ENCODE measurements at places on chromosomes 2 and 18.
A peak's percentile ranks its signal among the peaks of the same experiment; 100 is the strongest.

DNA sequence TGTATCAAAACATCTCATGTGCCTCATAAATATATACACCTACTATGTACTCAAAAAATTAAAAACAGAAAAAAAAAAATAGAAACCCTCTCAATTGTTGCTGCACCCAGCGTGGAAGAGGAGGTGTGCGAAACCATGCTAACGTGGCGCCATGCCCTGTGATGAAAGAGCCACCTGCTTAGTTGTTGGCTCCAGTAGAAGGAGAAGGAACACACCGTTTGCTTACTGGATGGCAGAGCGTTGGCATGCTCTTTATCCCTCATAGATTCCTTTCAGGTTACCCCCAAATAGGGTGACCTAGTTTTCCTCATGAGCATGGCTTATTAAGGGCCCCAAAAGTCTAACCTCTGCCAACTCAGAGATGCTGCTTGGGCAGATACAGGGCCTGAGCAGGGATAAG is 332.1 kb downstream of the AGAP1 start:
- no peak for DNase-seq

- peak; percentile 26 for DNase-seq
These were observed 44.0 kb downstream of the GNAL start for GRCh38 chr18:11733031-11733430.

GRCh38 chr2:86673011-86673410 is 47.1 kb upstream of the RMND5A start:
- no peak for DNase-seq

GRCh38 chr18:39960550-39960949 is 1994.5 kb upstream of the PIK3C3 start:
- DNase-seq = peak; percentile 28

GRCh38 chr2:1306014-1306686 is 107.1 kb upstream of the TPO start:
- DNase-seq = no peak

DNA sequence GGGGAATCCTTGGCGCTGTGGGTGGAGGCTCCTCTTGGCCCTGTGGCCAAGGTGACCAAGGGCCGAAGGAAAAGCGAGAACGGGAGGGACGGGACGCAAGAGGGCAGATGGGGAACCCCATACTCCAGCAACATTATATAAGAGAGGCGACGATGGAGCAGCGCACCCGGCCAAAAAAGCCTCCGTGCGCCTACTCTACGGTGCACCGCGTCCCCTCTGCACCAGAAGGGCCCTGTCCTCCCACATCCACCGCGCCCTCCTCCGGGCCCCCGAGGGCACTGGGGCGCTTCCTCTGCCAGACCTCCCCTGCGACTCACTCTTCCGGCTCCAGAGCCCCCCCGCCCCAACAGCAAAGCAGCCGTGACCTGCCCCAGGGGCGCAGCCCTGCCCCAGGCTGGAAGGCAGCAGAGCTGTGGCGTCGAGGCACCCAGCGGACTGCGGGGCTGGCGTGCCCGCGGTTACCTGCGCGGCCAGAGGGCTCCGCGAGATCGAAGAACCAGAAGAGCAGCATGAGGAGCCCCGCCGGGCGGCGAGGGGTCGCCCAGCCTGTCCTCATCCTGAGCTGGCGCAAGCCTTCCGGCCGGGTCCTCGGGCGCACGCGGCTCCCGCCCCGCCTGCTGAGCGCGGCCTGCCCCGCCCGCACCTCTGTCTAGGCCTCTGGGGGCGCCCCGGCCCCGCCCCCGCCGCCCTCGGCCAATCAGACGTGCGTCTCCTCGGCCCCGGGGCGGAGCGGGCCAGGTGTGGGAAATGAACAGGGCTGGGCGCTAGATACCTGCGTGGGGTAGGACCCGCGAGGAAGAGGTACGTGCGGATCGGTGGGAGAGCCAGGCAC is 106.3 kb upstream of the CD302 start:
- no peak for DNase-seq

- no peak for DNase-seq
These were observed 2083.1 kb upstream of the PIK3C3 start for GRCh38 chr18:39871961-39872360.

GRCh38 chr2:176536439-176537133 is 267.3 kb downstream of the MTX2 start:
- DNase-seq = no peak

GRCh38 chr18:31973929-31974546 is 31.1 kb upstream of the TRAPPC8 start:
- no peak for DNase-seq

GRCh38 chr2:143697744-143698143 is 568.5 kb downstream of the ARHGAP15 start:
- no peak for DNase-seq

DNA sequence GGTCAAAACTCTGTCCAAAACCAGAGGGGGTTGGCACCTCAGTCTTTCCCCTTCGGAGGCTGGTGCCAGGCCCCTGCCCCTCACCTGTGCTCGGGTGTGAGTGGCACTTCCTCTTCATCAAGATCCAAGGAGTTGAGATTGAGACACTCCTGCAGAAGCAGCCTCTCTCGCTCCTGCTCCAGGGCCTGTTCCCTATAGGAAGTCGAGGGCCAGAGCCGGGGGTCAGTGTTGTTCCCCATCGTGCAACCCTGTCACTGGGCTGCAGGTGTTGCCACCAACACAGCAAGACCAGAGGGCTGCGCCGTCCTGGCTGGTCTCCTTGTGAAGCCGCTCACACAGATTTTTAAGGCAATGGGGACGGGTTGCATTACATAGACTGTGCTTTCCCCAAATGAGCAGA is 18.9 kb downstream of the FAM178B start:
- DNase-seq = no peak

- DNase-seq = no peak
These were observed 167.6 kb downstream of the UXS1 start for GRCh38 chr2:106026271-106027190.

GRCh38 chr2:200337621-200338020 is 31.1 kb downstream of the SPATS2L start:
- DNase-seq = no peak

- DNase-seq = no peak
These were observed 297.4 kb upstream of the ACVR2A start for GRCh38 chr2:147547440-147547839.

GRCh38 chr18:9926223-9926894 is 12.5 kb downstream of the VAPA start:
- no peak for DNase-seq

DNA sequence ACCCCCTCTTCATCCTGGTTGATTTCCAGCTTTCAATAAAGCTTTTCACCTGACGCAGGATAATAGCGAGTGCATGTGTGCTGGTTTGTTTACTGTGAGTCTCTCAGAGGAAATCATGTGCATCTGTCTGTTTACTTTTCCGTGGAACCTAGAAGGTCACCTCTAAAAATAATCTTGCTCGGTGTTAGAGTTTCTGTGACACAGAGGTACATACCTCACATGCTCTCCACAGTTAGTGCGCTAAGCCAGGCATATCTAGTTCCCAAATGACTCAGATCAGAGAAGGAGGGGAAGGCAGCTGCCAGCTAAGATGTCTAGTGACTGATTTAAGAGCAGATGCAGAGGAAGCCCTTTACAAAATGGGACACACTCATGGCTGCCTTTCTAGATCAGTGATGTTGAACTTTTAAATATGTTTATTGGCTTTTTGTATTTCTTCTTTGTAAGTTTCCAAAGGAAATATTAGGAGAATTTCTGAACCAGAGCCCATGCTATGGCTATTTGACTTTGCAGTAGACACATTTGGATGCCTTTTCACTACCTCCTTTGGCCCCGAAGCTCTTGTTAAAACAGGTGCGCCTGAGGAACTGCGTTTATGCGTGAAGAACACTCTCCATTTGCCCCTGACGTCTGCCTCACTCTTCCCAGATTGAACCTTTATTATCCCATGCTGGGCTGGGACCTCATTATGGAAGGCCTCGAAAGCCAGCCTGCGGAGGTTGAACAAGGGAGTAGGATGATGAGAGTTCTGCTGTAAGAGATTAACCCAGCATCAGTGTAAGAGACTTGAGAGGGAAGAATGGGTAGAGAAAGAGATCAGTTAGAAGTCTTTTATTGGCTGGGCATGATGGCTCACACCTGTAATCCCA is 145.6 kb downstream of the FAM161A start:
- no peak for DNase-seq

- no peak for DNase-seq
These were observed 29.8 kb downstream of the KCNE4 start for GRCh38 chr2:223081789-223082188.

GRCh38 chr2:190068764-190069163 is 6.2 kb upstream of the MSTN start:
- DNase-seq = no peak

DNA sequence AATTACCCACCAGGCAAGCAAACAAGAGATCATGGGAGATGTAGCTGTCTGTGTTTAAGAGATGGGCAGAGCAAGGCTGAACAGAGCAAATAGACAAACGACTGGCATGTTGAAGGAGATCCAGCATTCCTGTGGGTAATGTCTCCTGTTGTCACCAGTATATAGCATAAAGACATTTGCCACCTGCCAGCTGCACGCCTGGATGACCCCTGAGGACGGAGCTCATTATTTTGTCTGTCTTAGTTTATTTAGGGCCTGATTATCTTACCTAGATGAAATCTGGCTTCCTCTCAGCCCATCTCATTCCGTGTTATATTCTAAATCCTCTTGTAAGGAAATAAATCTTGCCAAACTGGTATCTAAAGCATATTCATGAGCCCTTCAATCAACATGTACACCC is 510.3 kb upstream of the LINC00305 start:
- DNase-seq = no peak

GRCh38 chr2:65299246-65299645 is 71.6 kb downstream of the ACTR2 start:
- DNase-seq = no peak

- no peak for DNase-seq
These were observed 20.7 kb upstream of the DNAH6 start for GRCh38 chr2:84495539-84496146.

DNA sequence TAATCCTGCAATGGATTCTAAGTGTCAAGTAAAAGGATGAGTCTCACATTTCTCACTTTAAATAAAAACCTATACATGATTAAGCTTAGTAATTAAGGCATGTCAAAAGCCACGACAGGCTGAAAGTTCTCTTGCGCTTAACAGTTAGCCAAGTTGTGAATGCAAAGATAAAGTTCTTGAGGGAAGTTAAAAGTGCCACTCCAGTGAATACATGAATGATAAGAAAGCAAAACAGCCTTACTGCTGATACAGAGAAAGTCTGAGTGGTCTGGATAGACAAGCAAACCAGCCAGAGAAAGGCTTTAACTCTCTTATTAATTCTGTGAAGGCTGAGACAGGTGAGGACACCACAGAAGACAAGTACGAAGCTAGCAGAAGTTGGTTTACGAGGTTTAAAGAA is 12.7 kb downstream of the THOC1 start:
- DNase-seq = no peak

GRCh38 chr2:160394153-160394552 is 99.5 kb downstream of the RBMS1 start:
- DNase-seq = no peak

DNA sequence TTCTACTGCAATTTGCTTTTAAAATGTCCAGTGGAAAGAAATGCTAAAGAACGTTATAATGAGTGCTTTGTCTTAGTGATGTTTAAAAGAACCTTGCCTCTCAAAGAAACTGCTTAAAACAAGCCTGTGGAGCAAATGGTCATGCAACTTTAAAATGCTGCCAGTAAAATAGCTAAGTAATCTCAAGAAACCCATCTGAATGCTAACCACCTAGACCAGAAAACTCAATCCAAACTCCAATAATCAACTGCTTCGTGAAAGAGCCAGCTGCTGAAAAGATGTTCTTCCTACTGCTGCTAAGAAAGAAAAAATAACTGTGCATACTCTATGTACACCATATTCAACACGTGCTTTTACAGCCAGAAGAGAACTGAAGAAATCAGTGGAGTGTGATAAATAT is 145.6 kb downstream of the PDE1A start:
- no peak for DNase-seq

GRCh38 chr2:48114256-48114655 is 208.0 kb upstream of the FBXO11 start:
- peak; percentile 91 for DNase-seq

- no peak for DNase-seq
These were observed 89.8 kb downstream of the PKP4 start for GRCh38 chr2:158546412-158547144.

DNA sequence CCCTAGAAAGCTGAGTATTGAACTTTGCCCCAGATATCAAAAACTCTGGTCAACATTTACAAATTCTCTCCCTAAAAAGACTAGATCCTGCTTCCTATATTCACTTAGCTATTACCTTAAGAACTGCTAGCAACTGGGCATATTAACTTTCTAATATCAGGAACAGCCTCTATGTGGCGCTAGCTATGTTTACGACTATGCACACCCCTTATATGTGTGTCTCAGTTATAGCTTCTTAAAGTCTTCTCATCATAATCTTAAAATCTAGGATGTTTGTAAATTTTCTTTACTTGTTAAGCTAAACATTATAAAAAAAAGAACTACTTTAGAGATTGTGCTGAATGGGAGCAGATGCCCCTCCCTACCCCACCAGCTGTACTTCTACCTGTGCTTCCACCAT is 1.7 kb upstream of the STAMBP start:
- no peak for DNase-seq

- DNase-seq = peak; percentile 50
These were observed 401.4 kb downstream of the NBAS start for GRCh38 chr2:15159751-15160177.
